Fibroblast of skin of scalp (primary cell): ENCODE measurements at places on chromosomes 16 and 17.

DNA sequence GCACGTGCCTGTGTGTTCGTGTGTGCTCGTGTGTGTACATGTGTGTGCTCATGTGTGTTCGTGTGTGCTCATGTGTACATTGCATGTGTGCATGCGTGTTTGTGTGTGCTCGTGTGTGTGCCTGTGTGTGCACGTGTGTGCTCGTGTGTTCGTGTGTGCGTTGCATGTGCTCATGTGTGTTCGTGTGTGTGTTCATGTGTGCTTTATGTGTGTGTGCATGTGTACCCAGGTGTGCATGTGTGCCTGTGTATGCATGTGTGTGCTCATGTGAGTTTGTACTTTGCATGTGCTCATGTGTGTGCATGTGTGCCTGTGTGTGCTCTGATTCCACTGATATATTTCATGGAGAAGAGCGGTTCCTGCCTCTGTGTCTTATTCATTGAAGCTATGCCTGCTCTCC is 265.5 kb downstream of the FOXL1 start:
- DNase-seq = no peak

DNA sequence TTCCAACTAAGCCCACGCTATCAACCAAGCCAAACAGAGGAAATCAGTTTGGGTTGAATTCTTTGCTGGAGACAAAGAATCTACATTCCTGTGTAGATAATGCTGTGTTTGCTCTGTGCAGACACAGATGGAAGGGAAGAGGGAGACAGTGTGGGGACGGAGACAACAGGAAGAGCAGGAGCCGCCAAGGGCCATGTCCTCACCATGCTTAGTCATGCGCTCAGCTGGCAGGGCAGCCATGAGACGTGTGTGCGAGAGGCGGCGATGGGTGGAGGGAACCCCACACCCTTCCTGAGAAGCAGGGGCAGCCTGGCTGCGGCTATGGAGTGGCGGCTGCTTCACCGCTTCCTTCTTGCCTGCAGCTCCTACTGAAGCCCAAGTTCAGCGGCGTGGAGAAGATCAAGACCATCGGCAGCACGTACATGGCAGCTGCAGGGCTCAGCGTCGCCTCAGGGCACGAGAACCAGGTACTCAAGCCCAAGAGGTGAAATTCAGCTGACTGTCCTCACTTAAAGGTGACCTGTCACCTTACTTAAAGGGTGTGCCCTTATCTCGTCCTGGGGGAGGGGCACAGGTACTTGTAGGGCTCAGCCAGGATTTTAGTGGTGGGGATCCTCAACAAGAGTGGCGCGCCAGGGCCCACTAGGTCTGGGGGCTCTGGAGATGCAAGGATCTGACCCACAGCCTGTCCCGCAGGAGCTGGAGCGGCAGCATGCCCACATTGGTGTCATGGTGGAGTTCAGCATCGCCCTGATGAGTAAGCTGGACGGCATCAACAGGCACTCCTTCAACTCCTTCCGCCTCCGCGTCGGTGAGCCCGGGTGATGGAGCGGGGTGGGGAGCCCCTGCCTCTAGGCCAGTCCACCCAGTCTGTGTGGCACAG is 47.5 kb downstream of the ADCY7 start:
- DNase-seq = peak; percentile 56

DNA sequence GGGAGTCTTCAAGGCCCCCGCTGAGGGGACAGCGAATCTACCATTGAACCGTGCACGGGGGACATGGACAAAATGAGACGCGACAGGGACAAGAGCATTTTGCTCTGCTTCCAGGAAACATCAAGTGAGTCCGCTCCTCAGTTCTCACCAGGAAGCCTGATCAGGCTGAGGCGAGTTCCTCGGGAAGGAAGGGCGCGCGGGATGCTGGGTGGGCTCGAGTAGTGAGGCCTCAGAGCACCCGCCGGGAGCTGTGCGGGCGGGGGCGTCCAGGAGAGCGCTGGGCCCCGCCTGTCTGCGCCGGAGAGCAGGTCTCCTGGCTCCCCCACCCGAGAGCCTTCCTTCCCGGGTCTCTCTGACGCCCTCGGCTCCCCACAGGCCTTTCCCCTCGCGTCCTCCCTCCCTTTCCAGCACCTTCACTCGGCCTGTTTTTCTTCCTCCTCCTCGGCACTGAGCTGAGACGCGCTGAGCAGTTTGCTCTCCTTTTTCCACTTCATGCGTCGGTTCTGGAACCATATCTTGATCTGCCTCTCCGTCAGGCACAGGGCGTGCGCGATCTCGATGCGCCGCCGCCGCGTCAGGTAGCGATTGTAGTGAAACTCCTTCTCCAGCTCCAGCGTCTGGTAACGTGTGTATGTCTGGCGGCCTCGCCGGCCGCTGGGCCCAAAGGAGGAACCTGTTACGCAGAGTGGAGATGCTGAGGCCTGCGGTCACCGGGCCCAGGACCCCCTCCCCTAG is 2.6 kb upstream of the HOXB5 start:
- no peak for DNase-seq

DNA sequence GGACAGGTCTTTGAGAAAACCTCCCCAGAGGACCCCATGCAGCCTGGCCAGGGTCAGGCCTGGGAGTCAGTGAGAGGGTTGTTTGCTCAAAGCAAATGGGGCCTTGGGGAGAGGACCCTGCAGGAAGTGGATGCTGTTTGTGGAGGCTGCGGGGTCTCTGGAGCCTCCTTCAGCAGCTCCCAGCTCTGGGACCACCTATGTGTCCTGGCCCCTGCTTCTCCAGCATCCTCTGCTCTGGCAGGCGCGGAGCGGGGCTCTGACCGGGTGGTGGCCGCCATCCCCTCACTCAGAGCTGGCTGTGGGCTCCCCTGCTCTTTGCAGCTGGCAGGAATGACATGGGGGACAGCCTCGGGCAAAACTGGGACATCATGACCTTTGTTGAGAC is 29.8 kb upstream of the CIBAR2 start:
- DNase-seq = no peak

DNA sequence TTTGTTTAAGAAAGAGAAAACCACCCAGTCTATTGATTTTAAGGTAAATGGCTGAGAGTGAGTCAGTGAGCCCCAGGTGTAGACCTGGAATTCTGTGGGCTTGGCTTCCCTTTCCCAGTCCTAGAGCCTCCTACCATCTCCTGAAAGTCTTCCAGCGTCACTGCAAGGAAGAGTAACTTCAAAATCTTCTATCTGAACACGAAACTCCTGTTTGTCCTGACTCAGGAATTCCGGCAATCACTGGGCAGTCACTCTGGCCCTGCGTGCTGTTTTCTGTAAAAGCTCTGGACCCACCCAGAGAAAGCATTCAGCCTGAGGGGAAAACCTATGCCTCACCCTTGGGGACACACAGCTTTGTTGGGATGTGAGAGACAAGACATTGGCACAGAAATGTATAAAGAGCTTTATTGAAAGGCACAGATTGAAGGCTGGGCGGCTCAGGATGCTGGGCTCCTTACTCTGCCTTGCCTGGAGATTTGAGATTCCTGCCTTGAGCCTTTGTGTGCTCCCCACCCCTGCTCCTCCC is 15.9 kb downstream of the MINK1 start:
- DNase-seq = peak; percentile 30
